ENCODE measurements at places on chromosomes 7 and 10. TPM values are rescaled to one million over a fixed set of nuclear protein-coding genes. Genes with fewer than 3 reads are reported as not detected.

- DNase-seq = no peak
Observed at GRCh38 chr10:22780474-22780885, 66.1 kb upstream of the PIP4K2A start.

- DNase-seq = peak; percentile 7
Observed at GRCh38 chr10:69558559-69558958, 14.7 kb downstream of the NEUROG3 start.

GRCh38 chr10:44418637-44419036, 33.7 kb upstream of the CXCL12 start:
- no peak for DNase-seq

DNA sequence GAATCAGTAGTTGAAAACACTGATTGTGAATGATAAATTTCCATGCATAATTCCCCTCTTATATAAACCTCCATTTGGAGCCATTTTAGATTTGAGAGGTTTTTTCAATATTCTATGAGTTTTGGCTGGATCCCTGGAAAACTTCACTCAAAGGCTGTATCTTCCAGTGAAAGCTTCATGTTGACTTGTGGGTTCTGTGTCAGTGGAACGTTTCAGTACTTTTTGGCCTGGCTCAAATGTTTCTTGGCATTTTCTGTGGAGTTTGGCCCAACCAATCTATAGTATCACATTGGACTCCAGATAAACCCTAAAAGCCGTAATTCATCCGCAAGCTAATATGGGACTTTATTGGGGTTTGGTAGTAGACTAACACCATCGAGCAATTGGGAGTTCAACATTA, 172.6 kb upstream of the PRPS1L1 start:
- no peak for DNase-seq

DNA sequence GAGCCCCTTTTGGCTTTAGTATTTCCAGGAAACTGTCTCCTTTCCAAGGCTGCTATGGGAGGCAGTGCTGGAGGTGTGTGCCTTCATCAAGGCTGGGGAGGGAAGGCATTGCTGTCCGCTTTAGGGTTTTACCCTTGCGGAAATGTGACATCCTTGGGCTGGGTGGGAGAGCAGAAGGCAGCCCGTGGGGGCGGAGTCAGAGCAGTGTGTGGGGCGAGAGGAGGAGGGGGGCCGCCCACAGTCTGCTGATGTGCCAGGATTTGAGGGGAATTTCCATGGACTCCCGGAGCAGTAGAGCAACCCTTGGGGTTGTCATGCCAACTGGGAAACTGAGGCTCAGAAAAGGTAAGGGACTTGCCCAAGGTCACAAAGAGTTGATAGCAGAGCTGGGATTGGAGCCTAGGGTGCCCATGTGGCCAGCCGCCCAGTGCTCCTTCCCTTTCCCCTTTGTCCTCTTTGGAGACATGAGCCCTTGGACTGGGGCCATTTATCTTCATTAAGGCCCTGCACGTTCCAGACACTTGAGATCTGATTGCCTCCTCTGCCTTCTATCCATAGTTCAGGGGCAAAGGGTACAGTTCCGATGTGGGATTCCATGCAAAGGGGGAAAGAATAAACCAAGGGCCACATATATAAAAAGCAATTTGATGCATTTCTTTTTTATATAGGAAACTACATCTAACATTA, 22.2 kb downstream of the TSPAN15 start:
- no peak for DNase-seq

- no peak for DNase-seq
Observed at GRCh38 chr10:34801097-34801733, 13.9 kb downstream of the PARD3 start.

DNA sequence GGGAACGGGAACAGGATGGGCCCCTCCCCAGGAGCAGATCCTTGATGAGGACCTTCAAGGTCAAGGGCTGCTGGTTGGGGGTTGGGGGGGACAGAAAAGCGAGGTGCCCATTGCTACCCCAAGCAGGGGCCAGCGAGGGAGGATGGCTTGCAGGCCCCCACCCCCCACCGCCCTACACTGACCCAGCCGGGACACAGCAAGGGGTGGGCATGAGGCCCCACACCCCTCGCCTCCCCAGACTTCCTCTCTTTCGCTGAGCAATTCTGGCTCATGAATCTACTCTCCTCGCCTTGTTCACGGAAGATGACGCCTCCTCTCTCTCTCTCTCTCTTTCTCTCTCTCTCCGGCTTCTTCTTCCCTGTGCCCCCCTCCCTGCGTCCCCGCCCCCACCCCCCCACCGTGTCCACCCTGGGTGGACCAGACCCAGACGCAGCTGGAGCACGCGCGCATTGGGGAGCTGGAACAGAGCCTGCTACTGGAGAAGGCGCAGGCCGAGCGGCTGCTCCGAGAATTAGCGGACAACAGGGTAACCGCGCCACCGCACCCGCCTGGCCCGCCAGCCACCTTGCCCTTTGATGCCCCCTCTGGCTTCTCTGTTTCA, 81.1 kb upstream of the GTF2IRD1 start:
- DNase-seq = no peak

DNA sequence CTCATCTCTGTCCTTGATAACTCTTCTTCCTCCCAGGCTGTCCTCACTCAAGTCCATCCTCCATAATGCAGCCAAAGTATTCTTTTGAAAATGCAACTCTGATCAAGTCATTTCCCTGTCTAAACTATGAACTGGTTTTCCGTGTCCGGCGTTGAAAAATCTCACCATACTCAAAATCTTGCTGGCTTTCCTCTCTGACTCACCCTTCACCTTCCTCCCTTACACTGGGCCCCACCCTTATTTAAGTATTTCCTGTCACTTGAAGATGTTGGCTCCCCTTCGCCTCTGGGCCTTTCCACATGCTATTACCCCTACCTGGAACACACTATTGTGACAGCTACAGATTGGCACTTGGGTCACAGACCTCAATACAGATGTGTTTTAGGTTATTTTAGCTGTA, 515.6 kb downstream of the INHBA start:
- DNase-seq = no peak

DNA sequence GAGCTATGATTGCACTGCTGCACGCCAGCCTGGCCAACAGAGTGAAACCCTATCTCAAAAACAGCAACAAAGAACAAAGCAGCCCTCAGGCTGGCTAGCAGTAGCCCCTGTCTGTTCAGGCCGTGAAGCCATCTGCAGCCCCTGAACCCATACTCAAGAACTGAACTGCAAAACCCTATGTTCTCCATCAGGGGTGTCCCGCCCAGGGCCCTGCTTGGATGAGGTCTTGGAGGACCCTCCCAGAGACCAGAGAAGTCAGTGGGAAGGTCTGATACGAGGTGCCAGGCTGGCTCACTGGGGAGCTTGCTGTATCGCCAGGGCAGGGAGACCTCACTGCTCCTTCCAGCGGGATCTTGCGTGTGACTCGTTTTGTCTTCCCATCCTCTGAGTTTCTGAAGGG, 39.3 kb downstream of the RBM17 start:
- no peak for DNase-seq

DNA sequence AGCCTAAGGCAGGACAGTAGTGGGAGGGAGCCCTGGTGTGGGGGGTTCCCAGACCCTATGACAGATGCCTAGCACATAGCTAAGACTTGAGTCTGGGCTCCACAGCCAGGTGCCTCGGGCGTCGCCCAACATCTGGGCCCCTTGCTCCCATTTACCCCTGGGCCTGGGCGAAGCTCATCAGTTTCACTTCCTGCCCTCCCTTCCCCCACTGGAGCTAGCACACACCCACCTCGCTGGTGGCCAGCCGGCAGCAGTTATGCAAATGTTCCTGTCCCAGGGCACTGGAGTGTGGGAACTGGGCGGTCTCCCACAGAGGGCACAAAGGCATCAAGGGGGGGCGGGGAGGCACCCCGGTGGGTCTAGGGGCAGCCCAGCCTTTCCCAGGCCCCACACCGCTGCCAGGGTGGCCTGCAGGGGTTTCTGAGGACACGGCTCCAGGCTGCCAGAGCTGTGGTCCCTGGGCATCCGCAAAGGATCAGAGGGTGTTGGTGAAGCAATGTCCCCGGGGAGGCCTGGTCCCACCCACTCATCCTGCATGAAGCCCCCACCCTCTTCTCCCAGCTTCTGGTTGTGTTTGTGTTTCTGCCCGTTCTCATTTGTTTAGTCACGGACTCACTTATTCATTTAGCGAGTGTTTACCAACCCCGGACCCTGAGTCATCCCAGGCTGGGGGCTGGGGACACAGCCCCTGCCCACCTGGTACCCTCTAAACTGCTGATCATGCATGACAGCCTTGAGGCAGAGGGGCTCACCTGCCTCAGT, 20.4 kb downstream of the SH2B2 start:
- DNase-seq = no peak

GRCh38 chr7:95980167-95980566, 207.8 kb downstream of the DYNC1I1 start:
- DNase-seq = no peak

DNA sequence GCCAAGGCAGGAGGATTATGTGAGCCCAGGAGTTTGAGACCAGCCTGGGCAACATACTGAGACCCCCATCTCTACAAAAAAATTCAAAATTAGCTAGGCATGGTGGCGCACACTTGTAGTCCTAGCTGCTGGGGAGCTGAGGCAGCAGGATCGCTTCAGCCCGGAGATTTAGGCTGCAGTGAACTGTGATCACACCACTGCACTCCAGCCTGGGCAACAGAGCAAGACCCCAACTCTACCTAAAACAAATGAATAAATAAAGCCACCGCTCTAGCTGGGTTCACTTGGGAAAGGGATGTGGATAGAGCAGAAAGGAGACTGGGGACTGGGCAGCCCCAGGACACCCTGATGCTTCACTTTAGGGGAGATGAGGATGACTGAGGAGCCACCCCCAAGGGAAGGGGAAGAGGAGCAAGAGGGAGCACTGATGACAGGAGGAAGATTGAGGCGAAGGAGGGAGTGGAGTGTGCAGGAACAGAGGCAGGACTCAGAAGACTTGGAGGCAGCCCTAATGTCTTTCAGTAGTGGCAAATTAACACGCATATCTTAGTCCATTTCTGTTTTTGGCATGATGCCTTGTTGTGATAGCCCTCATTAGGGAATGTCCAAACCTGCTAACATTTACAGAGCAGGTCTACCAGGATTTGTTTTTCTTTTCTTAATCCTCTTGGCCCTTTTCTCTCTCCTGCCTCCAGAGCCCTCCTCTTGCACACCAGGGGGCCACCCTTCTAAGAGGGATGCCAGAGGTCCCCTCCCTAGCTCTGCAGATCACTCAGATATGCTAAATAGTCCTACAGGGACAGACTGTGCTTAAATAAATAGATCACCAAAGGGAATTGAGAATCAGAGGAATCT, 88.3 kb downstream of the C10orf105 start:
- DNase-seq = no peak

- DNase-seq = no peak
Observed at GRCh38 chr10:2925631-2926030, 141.7 kb upstream of the PFKP start.

DNA sequence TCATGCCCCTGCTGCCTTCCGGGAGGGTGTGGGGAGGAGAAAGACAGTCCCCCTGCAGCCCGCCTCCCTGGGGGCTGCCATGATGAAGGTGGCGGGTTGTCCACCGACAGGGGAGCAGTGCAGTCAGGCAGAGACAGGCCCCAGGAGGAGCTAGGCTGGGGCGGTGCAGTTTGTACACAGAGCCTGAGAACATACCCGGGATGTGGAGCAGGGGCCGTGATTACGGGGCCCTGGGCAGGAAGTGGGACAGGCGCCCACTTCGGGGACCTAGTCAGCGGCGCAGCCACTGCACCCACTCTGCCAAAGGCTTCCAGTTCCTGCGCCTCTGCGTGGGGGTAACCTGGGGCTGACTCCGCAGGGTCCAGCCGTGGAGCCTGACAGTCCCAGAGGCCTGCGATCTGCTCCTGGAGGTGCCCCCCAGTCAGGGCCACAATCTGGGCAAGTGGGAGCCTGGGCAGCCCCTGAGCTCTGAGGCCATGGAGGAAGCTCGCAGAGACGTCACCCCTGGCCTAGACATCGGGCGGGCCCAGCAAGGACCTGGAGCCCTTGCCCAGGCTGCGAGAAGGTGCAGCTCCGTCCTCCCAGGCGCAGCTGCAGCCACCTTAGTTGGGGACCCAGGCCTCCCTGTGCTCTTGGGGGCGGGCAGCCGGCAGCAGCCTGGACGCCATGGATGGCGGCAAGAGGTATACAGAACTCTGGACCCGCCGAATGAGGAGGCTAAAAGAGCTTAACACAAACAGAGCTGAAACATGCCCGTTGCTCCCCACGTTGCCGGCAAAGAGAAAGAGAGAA, 1356.8 kb downstream of the XPNPEP1 start:
- DNase-seq = no peak

DNA sequence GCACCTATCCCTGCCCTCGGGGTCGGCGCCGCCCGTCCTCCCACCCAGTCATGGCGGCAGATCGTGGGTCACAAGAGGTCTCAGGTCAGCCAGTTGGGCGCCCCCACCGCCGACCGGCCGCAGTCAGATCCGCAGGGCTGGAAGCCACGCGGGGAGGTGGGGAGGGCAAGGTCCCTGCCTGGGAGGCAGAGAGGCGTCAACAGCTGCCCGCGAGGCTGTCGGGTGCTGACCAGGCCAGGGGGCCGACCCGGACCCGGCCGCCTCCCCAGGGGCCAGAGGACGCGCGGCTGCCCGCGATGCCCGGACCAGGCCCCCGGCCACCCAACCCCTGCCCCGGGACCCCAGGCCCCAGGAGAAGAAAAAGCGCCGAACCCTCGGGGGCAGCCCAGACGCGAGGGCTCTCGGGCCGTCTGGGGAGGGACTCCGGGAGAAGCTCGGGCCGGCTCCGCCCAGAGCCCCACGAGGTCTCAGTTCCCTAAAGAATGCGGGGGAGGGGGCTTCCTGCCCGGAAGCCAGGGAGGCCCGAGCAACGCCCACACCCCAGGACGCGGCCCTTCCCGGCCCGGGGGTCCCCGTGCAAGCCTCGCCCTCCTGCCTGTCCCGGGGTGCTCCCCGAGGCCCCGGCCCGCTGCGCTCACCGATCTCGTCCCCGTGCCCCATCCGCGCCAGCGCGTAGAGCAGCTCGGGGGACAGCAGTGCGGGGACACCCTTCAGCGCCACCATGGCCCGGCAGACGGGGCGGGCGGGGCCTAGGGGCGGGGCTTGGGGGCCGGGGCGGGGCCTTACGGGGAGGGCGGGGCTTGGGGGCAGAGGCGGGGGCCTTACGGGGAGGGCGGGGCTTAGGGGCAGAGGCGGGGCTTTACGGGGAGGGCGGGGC, at the start of gene FUOM:
Gene FUOM, minus strand, starts transcription at position 735 of the 877 bp plus-strand sequence. Its CDS starts 12 bp downstream, at position 723.
- peak; percentile 73 for DNase-seq

GRCh38 chr10:133359554-133359971, 1.7 kb upstream of the FUOM start:
- DNase-seq = no peak

- DNase-seq = no peak
Observed at GRCh38 chr7:51611937-51612336, 295.3 kb upstream of the COBL start.

GRCh38 chr7:4727914-4728705, 46.0 kb downstream of the FOXK1 start:
- DNase-seq = no peak

FOXI2 gene
- polyA plus RNA-seq = not detected

CRHR2 gene
- not detected for polyA plus RNA-seq

PAPOLB gene
- polyA plus RNA-seq = not detected

VAX1 gene
- not detected for polyA plus RNA-seq
